ENCODE measurements at places on chromosomes 7 and 10.

DNA sequence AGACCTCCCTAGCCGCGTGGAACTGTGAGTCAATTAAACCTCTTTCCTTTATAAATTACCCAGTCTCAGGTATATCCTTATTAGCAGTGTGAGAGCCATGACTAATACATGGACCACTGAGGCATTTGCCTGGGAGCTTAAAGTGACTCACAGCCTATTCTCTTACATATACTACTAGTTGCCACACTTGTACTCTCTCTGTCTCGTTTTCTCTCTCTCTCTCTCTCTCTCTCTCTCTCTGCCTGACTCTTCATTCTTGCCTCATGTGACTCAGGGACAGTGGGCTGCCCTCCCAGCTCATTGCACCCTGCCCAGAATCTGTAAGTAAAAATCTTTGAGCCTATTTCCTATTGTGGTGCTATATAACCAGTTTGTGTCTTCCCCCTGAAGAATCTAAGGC, 238.5 kb upstream of the MAGI2 start:
- DNase-seq: peak; percentile 39

GRCh38 chr7:25375805-25376600, 147.7 kb upstream of the NPVF start:
- no peak for DNase-seq

- DNase-seq: no peak
These were observed 30.3 kb downstream of the GATA3 start for GRCh38 chr10:8084799-8085198.

DNA sequence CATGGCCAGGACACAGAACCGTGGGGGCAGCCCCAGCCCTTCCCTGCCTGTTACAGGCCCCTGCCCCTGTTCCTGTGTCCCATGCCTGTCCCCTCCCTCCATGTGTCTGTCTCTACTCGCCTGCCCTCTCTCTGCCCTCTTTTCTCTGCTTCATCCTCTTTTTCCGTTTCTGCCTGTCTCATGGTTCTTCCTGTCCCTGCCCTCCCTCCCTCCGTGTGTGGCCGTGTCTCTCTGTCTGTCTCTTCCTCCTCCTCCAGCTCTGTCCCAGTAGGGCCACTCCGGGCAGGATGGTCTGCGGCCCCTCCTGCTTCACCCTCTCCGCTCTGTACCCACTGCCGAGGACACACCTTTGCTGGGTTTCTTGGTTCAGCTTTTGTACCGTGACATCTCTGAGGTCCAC, 137.4 kb downstream of the FAM53B start:
- DNase-seq: no peak

- DNase-seq: no peak
These were observed 67.8 kb downstream of the TRUB1 start for GRCh38 chr10:115005771-115006170.

GRCh38 chr7:71135116-71135515, 3.2 kb downstream of the GALNT17 start:
- no peak for DNase-seq

- DNase-seq: no peak
These were observed 19.5 kb downstream of the EN2 start for GRCh38 chr7:155477476-155477875.

- no peak for DNase-seq
These were observed 6.1 kb upstream of the TNS3 start for GRCh38 chr7:47587976-47588375.

DNA sequence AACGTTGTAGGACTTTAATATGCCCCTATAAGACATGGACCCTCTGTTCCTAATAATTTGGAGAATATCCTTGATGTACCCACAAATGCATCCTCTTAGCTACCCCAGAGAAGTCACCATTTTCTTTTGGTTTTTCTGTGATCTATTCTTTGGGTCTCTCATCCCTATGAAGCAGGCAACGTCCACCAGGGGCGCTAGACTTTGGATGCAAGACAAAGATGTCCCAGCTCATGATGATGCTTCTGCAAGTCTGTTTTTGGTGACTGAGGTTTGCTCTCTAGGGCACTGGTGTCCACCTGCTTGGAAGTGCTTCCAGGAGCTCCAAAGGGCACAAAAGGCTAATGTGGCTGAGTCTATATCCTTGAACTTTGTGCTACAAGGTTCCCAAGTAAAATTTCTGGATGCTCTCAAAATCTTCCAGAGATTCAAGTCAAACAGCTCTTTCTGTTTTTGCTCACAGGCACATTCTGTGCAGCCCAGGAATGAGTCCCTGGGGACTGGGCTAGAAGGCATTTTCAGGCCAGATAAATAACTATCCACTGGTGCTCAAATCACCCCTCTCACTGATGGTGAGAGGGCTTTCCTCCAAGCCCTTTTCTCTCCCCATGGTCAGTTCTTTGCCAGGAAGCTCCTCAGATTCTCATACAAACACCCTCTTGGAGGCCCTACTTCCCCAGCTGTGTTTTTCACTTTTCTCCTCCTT, 166.4 kb downstream of the C7orf25 start:
- no peak for DNase-seq

GRCh38 chr10:71074176-71074755, 138.1 kb upstream of the UNC5B start:
- DNase-seq: no peak

GRCh38 chr7:21175714-21176113, 252.2 kb upstream of the SP4 start:
- DNase-seq: no peak

- no peak for DNase-seq
These were observed 46.1 kb upstream of the MTPN start for GRCh38 chr7:136023134-136023869.

GRCh38 chr10:122647383-122647968, 52.2 kb downstream of the C10orf120 start:
- DNase-seq: no peak

GRCh38 chr10:101709359-101710058, 14.5 kb upstream of the FBXW4 start:
- DNase-seq: no peak

- no peak for DNase-seq
These were observed 34.2 kb downstream of the ADRB1 start for GRCh38 chr10:114077815-114078219.

- peak; percentile 82 for DNase-seq
These were observed 14.1 kb downstream of the CRYGN start for GRCh38 chr7:151425670-151426440.

DNA sequence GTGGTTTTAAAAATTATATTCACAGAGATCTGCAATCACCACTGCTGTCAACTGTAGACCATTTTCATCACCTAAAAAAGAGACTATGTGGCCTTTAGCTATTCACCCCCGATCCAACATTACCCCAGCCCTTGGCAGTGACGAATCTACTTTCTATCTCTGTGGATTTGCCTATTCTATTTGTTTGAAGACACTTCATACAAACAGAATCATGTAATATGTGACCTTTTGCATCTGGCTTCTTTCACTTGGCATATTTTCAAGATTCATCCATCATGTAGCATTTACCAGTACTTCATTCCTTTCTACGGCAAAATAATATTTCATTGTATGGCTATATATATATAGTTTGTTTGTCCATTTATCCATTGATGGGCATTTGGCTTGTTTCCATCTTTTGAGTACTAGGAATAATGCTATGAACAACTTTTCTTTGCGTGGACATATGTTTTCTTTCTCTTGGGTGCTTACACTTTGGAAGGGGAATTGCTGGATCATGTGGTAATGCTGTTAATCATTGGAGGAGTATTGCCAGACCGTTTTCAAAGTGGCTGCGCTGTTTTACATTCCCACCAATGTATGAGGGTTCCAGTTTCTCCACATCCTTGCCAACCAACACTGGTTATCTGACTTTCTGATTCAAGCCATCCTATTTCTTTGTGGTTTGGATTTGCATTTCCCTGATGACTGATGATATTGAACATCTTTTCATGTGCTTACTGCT, 22.3 kb downstream of the ADAMTS14 start:
- DNase-seq: no peak

- DNase-seq: no peak
These were observed 12.3 kb downstream of the ADARB2 start for GRCh38 chr10:1724921-1725488.

- DNase-seq: no peak
These were observed at the start of gene WNT16 for GRCh38 chr7:121328508-121329190. Gene WNT16 (plus strand): TSS chr7:121329000. CDS start chr7:121329293, 293 bp downstream.

GRCh38 chr10:115975506-115975905, 297.5 kb downstream of the GFRA1 start:
- DNase-seq: no peak

DNA sequence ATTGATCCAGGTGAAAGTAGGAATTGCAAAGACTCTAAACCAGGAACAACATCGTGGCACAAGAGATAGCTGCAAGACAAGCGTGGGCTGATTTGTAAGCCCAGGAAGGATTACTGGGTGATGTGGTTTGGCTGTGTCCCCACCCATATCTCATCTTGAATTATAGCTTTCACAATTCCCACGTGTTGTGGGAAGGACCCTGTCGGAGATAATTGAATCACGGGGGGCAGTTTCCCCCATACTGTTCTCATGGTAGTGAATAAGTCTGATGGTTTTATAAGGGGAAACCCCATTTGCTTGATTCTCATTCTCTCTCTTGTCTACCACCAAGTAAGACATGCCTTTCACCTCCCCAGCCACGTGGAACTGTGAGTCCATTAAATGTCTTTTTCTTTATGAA, 59.5 kb downstream of the ST8SIA6 start:
- no peak for DNase-seq

DNA sequence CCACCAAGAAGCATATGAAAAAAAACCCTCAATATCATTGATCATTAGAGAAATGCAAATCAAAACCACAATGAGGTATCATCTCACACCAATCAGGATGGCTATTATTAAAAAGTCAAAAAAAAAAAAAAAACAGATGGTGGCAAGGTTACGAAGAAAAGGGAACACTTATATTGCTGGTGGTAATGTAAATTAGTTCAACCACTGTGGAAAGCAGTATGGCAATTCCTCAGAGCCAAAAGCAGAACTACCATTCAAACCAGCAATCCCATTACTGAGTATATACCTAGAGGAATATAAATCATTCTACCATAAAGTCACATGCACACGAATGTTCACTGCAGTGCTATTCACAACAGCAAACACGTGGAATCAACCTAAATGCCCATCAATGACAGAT, 46.0 kb downstream of the CNOT4 start:
- no peak for DNase-seq

- DNase-seq: no peak
These were observed 96.3 kb downstream of the CDK14 start for GRCh38 chr7:90692396-90692795.

- DNase-seq: no peak
These were observed 40.4 kb downstream of the SCIN start for GRCh38 chr7:12610899-12611298.

GRCh38 chr10:93261961-93262610, 188.4 kb downstream of the CYP26A1 start:
- peak; percentile 51 for DNase-seq

GRCh38 chr10:22609719-22610465, 104.5 kb downstream of the PIP4K2A start:
- no peak for DNase-seq

GRCh38 chr7:2813350-2814185, 30.5 kb downstream of the GNA12 start:
- DNase-seq: no peak

- no peak for DNase-seq
These were observed 16.4 kb upstream of the RUFY2 start for GRCh38 chr10:68423522-68423921.

DNA sequence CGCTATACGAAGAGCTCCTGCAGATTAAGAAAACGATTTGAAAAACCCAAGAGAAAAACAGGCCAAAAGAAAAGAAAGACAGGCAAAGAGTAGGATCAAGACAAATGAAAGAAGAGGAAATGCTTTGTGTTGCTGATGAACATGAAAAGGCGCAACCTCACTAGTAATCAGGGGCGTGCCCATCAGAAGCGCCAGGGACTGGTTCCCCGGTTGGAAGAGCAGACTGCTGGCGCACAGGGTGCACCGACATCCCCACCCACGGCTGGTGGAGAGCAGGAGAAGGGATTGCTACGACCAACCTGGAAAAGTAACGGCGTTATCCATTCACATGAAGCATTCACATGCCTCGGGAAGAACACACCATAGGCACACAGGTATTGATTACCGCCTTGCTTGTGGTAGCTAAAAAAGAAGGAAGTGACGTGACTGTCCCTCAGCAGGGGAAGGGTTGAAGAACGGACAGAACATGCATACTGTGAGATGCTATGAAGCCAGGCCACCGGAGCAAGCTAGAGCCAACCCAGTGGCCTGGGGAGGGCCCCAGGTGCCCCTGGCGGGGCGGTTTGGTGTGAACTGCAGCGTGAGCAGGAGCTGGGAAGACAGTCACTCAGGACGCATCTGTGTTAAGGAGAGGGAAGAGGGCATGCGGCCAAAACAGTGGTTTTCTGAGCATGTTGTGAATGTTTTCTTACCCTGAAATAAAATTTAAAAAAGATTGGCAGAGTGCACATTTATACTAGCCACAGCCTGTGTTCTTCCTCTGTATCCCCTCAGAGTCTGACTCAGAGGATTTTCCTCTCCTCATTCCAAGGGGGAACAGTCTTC, 18.3 kb downstream of the AGAP3 start:
- DNase-seq: no peak

- DNase-seq: no peak
These were observed 58.6 kb upstream of the ANK3 start for GRCh38 chr10:60448246-60448645.

- peak; percentile 48 for DNase-seq
These were observed 21.8 kb downstream of the FGFBP3 start for GRCh38 chr10:91887272-91888076.
